Heart left ventricle (tissue), 16 donors: ENCODE measurements at places on chromosomes 11 and 22. TPM values are rescaled to one million over a fixed set of nuclear protein-coding genes. Genes with fewer than 3 reads are reported as not detected.

DNA sequence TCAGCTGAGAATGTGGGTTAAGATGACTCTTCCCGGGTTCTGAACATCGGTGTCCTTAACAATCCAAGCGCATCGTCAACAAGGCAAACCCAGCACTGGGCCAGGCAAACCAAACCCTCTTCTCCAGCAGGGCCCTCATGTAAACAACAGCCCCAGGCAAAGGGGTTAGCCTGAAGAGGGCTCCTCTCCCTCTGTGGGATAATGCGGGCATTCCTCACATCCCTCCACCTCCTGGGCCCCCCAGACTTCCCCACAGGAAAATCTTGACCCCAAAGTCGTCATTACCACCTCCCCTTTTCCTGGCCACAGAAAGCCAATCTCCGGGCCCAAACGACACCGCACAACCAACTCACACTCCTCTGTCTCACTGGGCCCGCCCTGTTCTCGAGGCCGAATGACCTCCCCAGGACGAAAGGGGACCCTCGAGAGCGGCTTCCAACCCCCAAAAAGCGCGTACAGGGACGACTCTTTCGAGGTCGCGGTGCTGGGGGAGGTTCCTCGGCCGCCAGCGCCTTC is 566 bp downstream of the DDB1 start:
- peaks cover 35% of the 10 kb centered on the region for H3K4me1 ChIP-seq
- H3K27me3 ChIP-seq = no peaks in the 10 kb centered on the region
- DNase-seq = no peak
- H3K27ac ChIP-seq = peak overlapping the region; percentile 94
- H3K4me3 ChIP-seq = peak overlapping the region; percentile 94
- peaks cover 39% of the 10 kb centered on the region for H3K36me3 ChIP-seq

Gene ROM1
- 1.5 TPM for total RNA-seq

Gene SERPIND1
- not detected for total RNA-seq

GRCh38 chr22:18157714-18158028 is 7.7 kb downstream of the USP18 start:
- no peaks in the 10 kb centered on the region for H3K27me3 ChIP-seq
- H3K27ac ChIP-seq = no peak overlapping the region
- no peaks in the 10 kb centered on the region for H3K36me3 ChIP-seq
- peaks cover 9% of the 10 kb centered on the region for H3K4me1 ChIP-seq

GRCh38 chr11:60914633-60915247 is 782 bp downstream of the TMEM109 start:
- no peaks in the 10 kb centered on the region for H3K27me3 ChIP-seq
- H3K36me3 ChIP-seq = no peaks in the 10 kb centered on the region
- peaks cover 39% of the 10 kb centered on the region for H3K4me1 ChIP-seq
- H3K27ac ChIP-seq = peak overlapping the region; percentile 94
- H3K4me3 ChIP-seq = peak overlapping the region; percentile 64
- DNase-seq = no peak
